Fibroblast of skin of right biceps (primary cell): ENCODE measurements at places on chromosomes 11 and 22.

DNA sequence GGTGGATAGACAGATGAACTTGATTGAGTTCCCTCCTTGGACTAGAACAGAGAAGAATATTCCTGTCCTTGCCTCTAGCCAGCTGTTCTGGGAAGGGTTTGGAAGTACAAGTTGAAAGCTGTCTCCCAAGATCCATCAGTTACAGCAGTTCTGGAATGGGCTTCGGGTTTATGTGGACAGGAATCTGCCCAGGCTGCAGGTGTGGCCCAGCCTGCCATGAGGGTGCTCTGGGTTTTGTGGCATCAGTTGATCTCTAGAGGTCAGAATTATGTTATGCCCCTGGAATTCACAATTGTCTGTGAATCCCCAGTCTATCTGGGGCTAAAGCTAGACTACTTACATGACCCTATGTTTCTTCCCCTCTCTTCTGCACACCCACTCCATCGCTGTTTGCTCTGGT is 4.9 kb upstream of the MICAL2 start:
- DNase-seq: no peak

GRCh38 chr11:130003717-130004001 is 1.0 kb upstream of the PRDM10 start:
- no peak for DNase-seq

DNA sequence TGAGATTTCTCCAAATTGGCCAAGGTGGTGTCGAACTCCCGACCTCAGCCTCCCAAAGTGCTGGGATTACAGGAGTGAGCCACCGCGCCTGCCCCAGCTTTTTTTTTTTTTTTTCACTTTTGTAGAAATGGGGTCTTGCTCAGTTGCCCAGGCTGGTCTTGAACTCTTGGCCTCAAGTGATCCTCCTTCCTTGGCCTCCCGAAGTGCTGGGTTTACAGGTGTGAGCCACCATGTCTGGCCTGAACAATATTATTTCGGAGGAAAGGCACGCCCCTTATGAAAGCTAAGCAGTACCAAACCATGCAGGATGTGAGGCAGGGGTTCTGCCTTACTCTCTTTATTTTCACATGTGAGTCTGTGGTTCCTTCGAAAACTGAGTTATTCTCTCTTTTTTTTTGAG is 16.1 kb downstream of the MTCH2 start:
- DNase-seq: no peak

- no peak for DNase-seq
These were observed 779.3 kb downstream of the DLG2 start for GRCh38 chr11:84847842-84848241.

DNA sequence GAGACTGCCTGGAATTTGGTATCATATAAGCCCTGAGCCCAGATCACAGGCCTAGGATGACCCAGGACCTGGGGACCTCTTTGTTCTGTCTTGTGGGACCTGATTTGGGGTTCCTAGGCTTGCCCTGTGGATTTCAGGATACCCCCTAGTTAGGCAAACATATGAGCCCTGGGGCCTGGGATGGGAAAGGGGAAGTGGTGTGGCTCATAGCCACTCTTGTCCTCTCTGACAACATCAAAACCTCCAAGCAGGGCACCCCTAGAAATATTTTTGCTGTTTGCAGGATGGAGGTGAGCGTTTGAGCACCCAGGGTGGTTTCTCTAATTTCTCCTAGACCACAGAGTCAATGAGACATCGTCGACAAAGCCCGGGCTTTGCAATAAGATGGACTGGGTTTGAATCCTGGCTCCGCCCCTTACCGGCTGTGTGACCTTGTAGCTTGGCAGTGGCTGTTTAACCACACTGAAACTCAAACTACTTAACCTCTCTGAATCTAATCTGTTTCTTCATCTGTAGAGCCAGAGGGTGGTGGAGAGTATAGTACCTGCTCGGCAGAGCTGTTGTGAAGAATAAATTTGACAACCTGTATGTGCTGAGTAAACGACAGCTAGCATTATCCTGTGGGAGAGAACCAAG is 5.3 kb upstream of the LRRC10B start:
- DNase-seq: no peak
